Stimulated activated CD8-positive, alpha-beta memory T cell treated with anti-CD3 and anti-CD28 coated beads, Interleukin-2, amount 100 ng/mL, for 1 hour (primary cell): ENCODE measurements at places on chromosomes 11 and 22.

DNA sequence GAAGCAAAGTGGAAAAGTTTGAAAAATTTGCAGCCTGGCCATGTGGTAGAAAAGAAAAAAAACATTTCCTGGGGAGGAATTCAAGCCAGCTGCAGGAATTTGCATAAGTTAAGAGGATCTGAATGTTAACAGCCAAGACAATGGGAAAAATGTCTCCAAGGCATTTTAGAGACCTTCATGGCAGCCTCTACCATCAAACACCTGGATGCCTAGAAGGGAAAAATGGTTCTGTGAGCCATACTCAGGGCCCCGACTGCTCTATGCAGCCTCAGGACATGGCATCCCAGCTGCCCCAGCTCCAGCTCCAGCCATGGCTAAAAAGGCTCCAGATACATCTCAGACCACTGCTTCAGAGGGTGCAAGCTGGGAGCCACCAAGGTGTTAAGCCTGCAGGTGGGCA is 149.1 kb upstream of the SOX6 start:
- DNase-seq: no peak

GRCh38 chr11:18669711-18670110 is 28.9 kb upstream of the TMEM86A start:
- DNase-seq: no peak

- peak; percentile 79 for DNase-seq
Observed at GRCh38 chr22:36506637-36507517, at the start of gene FOXRED2. Gene FOXRED2, minus strand, starts transcription at chr22:36507040. Its CDS starts 618 bp downstream, at chr22:36506422.

DNA sequence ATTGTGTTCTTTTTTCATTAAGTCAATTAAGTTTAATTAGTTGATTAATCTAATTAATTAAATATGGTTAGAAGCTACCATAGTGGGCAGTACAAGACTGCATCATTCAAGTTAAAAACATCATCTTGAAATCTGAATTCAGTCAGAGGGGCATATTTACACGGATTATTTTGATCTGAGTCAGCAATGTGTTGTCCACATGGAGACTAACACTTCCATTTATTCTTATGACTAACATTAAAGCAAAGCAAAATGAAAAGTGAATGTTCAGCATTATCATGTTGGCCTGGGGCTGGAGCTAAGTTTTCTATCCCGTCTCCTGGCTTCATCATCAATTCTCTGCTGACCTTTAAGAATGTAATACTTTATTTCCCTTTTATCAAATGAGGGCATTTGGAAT is 17.3 kb downstream of the FLI1 start:
- DNase-seq: no peak

DNA sequence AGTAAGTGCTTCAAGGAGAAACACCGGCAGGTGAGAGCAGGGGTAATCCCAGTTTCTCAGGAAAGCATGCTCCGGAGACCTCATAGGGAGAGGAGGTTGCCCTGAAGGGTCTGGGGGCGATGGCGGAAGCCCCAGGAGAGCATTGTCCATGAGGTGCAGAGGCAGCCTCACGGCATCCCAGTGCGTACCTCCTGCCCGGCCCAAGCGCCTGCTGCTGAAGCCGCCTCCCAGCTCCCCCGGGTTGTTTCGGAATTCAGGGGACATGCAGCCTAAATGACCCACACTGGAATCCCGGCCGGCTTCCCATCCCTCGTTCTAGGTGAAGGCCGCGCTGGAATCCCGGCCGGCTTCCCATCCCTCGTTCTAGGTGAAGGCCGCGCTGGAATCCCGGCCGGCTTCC is 2.7 kb downstream of the ZBED4 start:
- DNase-seq: no peak

DNA sequence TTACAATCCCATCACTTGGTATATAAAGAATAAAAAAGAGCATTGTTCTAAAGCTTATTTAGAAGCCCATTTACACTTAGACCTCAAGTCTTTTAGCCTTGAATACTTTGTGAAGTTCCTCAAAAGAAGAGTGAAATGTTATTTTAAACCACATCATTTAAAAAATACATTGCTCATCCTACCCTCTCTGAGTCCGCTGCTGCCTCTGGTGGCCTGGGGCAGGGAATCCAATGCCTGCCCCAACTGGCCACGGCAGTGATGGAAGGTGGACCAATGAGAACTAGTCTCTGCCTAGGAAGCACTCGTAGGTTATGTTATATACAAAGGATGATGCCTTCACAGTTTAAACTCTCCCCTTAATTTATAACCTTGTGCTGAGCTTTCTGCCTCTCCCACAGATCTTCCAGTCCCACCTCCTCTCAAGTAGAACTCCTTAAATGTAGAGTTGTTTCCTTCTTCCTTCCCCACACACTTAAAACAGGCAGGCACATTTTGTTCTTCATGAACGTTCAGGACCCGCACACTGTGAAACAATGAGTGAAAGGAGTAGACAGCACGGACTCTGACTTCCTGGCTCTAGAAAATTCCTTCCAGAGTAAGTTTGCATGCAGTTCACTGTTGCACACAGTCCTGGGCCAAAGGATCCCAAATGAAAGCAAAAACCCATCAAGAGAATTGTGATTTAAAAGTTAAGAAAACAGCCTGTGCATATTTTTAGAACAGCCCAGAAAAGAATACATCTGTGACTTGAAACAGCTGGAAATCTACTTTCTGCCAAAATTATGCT is 167.8 kb downstream of the RRAS2 start:
- DNase-seq: no peak

- DNase-seq: no peak
Observed at GRCh38 chr11:130766650-130767565, 149.4 kb downstream of the SNX19 start.

GRCh38 chr11:66080055-66080817 is 10.2 kb downstream of the PACS1 start:
- peak; percentile 54 for DNase-seq

DNA sequence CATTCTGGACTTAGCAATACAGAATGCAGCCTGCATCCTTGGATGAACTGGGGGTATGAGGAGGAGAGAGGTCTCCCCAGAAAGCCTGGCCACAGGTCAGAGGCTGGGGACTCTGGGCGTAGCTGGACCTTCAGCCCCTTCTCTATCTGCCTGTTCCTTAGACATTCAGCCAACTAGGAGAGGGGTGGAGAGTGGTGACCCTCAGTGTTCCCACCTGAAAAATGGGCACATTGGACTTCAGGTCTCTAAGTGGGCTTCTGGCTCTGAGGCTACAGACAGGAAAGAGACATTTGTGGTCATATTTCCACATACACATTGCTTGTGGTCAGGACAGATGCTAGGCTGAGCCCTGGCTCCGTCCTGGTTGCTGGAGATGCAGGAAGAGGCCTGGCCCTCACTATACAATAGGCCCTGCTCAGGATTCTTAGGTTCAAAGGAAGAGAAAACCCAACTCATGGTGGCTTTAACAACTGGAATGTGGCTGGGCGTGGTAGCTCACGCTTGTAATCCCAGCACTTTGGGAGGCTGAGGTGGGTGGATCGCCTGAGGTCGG is 30.1 kb upstream of the CBX7 start:
- DNase-seq: no peak

- DNase-seq: no peak
Observed at GRCh38 chr11:69044111-69045013, 4.4 kb upstream of the TPCN2 start.

- DNase-seq: no peak
Observed at GRCh38 chr11:72950685-72951084, 136.5 kb downstream of the ATG16L2 start.

DNA sequence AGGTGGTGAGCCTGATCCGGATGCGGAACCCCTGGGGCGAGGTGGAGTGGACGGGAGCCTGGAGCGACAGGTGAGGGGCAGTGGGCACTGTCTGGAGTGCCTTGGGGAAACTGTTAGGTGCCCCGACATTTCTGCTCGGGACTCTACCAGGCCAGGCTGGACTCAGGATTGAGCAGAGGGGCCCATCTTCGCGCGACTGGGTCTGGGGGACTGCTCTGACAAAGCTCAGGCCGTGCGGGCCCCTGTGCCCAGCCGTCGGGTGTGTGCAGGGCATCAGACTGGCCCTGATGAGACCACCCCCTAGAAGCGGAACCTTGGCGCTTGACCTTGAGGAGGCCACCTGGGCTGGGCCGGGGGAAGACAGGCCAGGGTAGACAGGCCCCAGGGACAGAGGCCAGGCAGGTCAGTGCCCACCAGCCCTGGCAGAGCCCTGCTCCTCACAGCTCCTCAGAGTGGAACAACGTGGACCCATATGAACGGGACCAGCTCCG is 6.3 kb downstream of the CAPN1 start:
- DNase-seq: no peak

- no peak for DNase-seq
Observed at GRCh38 chr22:31929167-31929930, 15.0 kb upstream of the YWHAH start.

DNA sequence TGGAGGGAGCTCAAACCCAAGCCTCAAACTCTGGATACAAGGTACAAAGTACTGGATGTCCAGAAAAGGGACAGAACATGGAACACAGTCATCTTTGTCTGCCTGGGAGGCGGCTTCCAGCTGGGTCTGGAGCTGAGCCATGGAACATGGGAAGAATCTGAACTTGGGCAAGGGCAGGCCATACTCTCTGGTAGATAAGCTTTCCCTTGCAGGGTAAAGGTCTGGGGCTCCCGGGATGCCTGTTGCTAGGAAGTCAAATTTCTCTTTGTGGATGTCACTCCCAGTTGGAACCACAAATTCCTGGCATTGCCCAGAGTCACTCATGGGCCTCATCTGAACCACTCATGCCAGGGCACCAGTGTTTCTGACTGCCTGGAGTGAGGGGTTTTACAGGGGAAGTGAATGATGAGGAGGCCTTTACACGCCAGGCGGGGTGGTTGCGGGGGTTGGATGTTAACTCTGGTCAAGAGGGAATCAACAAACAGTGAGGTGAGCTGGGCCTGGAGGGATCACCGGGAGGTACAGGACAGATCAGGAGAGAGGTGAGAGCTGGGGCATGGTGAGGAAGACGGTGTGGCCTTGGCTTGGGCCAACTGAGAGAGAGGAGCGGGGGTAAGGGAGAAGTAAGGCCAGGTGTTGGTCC is 5.7 kb downstream of the FTH1 start:
- DNase-seq: no peak

DNA sequence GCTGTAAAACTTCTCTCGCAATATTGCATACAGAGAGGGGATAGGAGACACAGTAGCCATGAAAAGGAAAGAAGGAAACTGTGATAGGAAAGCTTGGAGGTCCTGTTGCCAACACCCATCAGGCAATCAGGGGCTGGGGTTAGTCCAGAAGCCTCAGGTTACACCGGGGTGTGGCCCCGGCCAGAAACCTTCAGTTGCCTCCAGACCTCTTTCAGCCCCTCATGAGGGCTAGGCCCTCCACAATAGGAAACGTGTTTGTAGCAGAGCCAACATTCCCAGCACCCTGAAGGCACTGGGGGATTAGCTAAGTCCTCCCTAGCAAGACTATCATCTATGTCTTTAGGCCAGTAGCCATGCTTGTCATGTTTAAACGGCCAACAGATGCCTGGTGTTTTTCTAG is 1048.0 kb upstream of the CNTN5 start:
- DNase-seq: no peak

GRCh38 chr11:117303646-117304315 is 12.3 kb downstream of the BACE1 start:
- no peak for DNase-seq
